ENCODE measurements at places on chromosomes 5 and 9.

- DNase-seq = peak; percentile 43
Measured at GRCh38 chr5:6837519-6838110, 124.4 kb downstream of the TENT4A start.

- DNase-seq = no peak
Measured at GRCh38 chr5:143484601-143485000, 81.1 kb upstream of the NR3C1 start.

DNA sequence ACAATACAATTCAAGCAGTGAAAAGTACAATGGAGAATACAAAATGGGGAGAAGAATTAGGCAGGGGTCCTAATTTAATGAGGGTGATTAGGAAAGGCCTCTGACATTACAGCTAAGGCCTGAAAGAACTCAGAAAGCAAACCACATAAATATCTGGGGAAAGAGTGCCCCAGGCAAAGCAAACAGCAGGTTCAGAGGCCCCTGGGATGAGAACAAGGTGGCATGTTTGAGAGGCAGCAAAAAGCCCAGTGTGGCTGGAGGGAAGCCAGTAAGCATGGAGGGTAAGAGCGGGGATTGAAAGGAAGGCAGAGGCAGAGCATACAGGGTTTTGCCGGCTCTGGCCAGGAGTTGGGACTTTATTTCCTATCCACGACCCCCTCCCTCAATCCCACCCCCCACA is 33.4 kb upstream of the VDAC1 start:
- no peak for DNase-seq

DNA sequence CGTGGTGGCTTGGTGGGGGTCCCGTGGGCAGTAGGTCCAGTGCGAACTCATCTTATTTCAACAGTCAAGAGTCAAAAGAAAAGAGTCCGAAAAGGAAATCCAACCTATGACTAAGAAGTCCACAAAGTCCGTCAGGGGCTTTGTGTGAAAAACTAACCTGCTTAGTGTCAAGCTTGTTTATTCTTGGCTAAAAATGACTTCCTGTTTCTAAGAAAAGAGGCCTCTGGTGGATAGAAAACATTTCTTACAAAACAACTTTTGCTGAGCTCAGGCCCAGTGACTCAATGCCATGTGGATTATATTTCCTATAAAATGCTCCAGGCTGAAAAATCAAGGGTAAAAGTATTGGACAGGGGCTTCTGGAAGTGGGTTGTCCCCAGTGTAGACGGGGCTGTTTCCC is 105.9 kb downstream of the GADD45G start:
- DNase-seq = no peak

DNA sequence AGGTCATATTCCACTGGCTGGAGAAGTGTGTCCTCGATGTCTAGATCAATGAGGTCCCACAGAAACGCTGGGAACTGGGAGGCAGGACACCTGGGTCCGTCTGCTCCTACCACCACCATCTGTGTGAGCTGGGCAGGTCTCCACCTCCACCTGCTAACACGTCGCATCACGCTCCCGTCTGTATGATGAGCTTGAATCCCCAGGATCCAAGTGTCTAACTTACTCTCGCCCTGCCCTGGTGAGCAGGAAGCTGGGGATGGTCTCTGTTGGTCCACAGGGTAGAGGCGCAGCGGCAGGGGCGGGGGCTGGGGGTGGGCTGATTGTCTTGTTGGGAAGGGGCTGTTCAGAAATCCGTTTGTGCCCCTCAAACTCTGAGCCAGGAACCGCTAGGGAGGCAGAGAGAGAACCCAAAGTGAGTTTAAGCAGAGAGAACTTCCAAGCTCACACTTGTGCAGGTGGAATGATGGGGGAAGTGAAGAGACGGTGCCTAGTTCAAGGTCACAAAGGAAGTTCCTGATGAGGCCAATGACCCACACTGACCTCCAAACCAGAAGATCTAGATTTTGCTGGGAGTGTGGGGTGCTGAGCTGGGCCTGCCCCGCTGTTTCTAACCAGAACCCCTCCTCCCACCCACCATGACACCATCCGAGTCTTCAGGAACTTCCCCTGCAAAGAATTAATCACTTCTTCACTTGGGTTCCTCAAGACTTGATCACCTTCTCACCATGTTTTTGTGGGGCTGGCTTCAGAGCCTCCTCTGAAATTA is 21.1 kb downstream of the ORM2 start:
- DNase-seq = peak; percentile 52

- DNase-seq = no peak
Measured at GRCh38 chr5:73296772-73297171, 123.8 kb downstream of the TMEM174 start.

- DNase-seq = no peak
Measured at GRCh38 chr5:10351199-10351905, 2.1 kb upstream of the MARCHF6 start.

- no peak for DNase-seq
Measured at GRCh38 chr5:143992496-143992895, 178.0 kb downstream of the YIPF5 start.

- no peak for DNase-seq
Measured at GRCh38 chr9:126216826-126217225, 109.8 kb upstream of the MVB12B start.

DNA sequence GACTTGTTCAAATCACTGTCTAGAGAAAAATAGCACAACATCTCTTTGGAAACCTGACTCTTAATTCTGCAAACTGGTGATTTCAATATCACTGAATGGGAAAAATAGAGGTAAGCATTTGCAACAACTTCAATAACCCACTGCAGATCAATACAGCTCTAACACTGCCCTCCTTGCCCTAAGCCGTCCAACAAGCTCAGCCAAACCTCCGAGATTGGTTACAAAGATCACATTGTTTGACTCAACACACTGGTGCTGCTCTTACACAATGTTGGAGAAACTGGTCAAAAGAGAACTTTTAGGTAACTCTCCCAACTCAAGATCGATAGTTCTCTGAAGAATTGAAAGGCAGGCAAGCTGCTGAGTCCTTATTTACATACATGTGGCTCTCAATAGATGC is 150.4 kb downstream of the SPOCK1 start:
- DNase-seq = no peak

- DNase-seq = no peak
Measured at GRCh38 chr9:101022704-101023103, 5.8 kb upstream of the PLPPR1 start.

- DNase-seq = no peak
Measured at GRCh38 chr9:34158362-34158869, 20.4 kb upstream of the UBAP1 start.

DNA sequence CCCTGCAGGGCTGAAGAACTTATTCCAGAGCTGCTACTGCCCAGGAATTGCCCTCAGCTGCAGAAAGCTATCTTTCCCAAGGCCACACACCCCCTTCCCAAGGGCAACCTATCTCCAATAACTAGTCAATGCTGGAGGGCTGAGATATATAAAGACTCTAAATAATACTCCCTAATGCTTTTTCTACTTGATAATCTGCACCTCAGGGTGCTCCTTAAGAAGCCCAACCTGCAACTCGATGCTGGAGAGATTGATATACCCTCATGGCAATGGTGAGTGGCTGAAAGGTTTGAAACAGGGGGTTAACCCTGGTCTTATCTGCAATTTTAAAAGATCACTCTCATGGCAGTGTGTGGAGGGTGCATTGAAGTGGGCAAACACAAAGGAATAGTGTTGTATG is 142.7 kb upstream of the APC start:
- DNase-seq = no peak

DNA sequence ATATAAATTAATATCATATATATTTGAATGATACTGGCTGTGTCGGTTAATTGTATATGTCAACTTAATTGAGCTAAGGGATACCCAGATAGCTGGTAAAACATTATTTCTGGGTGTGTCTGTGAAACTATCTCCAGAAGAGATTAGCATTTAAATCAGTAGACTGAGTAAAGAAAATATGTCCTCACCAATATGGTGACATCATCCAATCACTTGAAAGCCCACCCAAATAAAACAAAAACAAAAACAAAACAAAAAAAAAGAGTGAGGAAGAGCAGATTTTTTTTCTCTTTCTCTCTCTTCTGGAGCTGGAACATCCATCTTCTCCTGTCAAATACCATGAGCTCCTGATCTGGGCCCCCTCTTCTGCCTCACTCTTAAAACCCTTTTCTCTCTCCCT is 15.7 kb upstream of the CCDC152 start:
- DNase-seq = no peak

- no peak for DNase-seq
Measured at GRCh38 chr9:117247266-117247665, 167.6 kb downstream of the ASTN2 start.

GRCh38 chr9:8346296-8346695 is 546.7 kb upstream of the DMAC1 start:
- DNase-seq = no peak

DNA sequence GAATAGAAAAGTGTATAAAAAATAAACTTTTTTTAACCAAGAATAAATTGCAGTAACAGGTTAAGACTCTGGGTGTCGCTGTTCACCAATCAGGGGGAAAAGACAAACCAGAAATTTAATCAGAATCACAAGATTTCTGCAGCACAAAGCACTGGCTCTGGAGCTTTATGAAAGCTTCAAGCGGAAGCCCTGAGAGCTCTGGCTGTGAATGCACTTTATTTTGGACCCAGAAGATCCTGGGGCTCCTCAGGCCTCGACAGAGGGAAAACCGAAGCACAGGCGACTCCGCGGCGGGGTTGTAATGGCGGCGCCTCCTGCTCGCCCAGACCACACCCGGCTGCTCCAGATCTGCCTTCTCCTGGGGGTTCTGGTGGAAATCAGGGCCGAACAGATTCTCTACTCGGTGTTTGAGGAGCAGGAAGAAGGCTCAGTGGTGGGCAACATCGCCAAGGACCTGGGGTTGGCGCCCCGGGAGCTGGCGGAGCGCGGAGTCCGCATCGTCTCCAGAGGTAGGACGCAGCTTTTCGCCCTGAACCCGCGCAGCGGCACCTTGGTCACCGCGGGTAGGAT is at the start of gene PCDHGA4:
PCDHGA4 (plus strand) TSS at position 122 of the 570 bp plus-strand sequence; CDS start at position 209, 87 bp downstream.
- no peak for DNase-seq

GRCh38 chr5:168282120-168282519 is 9.3 kb upstream of the WWC1 start:
- DNase-seq = no peak

GRCh38 chr9:114813717-114814418 is 8.0 kb upstream of the TNFSF15 start:
- DNase-seq = peak; percentile 18

DNA sequence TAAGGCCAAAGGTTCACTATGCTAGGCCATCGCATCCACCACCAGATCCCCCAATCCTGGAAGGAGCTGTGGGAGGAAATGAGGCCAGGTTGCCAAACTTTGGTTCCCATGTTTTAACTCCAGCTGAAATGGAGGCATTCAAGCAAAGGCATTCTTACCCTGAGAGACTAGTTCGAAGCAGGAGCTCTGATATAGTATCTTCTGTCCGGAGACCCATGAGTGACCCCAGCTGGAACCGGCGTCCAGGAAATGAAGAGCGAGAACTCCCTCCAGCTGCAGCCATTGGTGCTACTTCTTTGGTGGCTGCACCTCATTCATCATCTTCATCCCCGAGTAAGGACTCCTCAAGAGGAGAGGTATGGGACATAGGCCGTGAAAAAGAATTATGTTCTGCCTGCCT is 75.6 kb downstream of the GAPVD1 start:
- DNase-seq = no peak

DNA sequence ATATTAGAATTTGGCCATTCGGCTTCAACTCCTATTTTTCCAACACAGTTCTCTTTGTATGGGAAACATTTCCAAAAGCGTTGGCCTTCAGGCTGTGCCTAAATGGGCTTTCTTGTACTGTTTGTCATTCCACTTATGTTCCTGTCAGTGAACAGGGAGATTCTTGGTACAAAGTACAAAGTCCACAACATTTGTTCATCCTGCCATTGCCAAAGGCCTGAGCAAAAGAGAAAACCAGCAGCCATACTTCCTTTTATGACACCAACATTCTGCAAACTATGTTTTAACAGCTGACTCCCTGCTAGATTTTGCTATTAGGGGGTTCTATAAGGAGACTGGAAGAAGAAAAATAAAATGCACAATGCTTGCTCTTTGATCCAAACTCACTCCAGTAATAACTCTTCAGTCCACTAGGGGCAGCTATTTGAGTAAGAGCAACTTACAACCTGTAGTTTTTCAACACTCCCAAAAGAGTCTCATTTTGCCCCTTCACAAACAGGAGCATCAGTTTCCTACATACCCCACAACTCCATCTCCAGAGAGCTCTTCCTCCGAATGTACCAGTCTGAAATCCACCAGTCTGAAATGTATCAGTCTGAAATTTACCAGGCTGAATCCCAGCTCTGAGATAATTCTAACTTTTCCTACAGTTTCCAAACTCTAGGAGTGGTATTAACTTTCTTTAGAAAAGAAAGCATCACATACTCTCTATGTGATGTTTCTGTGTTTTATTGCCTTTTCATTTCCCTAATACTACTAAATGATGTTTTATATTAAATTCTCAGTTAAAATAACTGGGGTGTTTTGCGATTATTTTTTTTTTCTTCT is 693.8 kb downstream of the DNAH5 start:
- no peak for DNase-seq

GRCh38 chr9:86676396-86676795 is 270.9 kb downstream of the GAS1 start:
- no peak for DNase-seq

DNA sequence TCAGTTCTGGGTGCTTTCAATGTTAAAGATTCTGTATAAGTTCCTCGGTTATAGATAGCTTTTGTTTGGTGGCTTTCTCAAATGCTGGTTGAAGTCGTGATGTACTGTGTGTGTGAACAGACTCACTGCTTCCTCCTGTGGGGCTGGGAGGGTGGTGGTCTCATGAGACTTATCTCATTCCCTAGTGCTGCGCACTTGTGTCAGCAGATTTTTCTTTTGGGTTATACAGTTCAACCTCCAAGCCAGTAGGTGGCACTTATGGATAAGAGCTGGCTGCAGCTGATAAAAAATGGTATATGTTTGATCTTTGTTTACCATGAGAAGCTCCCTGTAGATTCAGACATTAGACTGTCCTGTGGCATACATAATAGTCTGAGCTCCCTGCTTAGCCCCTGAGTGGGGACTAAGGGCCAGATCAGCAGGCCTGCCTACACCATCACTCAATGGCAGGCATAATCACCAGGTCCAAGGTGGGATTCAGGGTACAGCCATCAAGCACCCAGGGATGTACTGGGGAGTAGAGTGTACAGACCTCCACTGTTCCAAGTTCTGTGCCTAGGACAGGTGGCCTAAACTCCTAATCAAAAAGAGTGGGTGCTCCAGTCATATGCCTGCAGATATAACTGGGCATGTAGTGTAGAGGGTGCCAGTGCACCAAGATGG is 174.2 kb downstream of the OXCT1 start:
- DNase-seq = peak; percentile 7

All from activated CD4-positive, alpha-beta T cell treated with anti-CD3 and anti-CD28 coated beads for 36 hours (primary cell).